Peyer's patch (tissue), 4 donors: ENCODE measurements at places on chromosomes 4 and X.

DNA sequence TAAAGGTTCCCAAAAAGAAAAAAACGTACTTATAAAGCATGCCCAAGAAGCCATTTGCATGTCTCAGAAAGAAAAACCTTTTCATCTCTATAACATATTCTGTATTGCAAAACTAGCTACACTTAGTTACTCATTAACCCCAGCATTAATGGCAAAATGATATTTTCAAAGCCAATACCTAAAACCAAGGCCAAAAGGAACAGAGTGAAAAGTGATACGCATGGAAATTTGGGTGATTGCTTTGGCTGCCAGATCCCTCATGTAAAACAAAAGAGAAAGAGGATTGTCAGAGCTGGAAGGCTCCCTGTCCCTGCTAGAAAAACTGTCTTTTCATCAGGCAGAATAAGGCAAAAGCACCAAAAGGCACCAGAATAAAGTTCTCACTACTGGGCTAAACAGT lies 46.8 kb upstream of the RADX start:
- DNase-seq, result no peak

DNA sequence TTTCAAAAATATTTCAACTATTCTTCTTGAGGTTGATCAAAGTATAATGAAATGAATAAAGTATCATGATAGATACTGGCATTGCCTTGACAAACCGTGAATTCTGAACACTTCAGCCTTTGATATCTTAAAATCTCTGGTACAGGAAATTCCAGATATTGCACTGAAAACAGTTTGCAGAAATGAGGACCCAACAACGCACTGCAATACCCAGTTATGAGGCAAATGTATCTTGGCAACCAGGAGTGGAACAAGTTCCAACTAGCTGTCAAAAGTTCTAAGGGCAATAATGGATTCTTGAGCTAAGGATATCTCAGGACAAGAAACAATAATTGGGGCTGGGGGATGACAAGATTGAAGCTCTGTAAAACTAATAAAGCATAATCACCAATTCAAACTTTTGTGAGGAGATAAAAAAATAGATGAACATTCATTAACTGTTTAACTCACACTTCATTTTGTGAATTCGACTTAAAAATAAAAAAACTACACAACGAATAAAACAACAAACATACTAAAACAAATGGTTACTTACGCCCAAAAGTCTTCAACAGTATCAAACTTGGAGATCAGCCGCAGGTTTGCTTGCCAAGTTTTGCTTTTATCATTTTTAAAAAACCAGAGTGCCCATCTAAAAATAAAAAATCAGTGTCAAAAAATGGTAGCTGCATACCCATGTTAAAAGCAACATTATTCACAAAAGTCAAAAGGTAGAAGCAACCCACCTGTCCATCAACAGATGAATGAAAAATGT lies 38.1 kb downstream of the EIF4E start:
- no peak for DNase-seq

DNA sequence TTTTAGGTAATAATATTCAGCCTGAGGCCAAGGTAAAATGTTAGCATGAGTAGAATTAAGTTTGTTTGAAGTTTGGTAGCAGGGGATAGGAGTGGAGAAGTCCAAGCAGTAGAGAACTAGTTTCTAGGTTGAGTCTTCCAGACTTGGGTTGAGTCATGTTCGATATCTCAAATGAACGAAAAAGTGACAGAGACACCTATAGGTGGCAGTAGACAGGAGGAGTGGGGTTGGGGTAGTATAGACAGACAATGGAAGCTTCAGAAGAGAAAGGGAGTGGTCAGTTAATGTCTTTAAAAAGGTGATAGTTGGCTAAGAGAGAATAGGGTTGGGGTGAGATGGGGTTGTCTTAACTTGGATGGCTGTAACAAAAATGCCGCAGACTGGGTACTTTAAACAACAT lies 58.7 kb upstream of the EMCN start:
- DNase-seq, result no peak

DNA sequence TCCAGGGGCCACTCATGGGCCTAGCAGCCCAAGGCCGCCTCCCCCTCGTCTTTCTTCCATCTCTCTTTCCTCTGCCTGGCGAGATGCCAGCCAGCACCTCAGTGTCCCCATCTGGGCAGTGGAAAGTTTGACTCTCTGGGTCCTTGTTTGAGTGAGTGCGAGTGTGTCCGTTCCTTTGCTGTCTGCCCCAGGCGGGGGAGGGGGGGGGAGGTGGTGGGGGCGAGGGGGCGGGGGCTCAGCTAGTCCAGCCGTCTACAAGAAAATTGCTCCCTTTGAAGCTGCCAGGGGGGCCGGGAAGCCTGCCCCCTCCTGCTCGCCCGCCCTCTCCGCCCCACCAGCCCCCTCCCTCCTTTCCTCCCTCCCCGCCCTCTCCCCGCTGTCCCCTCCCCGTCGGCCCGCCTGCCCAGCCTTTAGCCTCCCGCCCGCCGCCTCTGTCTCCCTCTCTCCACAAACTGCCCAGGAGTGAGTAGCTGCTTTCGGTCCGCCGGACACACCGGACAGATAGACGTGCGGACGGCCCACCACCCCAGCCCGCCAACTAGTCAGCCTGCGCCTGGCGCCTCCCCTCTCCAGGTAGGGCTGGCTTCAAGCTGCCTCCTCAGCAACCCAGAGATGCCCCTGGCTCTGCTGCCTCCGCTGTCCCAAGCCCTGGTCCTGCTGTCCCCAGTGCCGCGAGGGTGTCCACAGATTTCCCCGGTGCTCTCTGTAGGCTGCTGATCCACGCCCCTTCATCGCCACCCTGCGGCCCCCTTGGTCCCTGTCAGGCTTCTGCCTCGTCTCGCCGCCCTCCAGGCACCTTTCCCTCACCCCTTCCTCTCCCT lies at the start of gene BGN:
TSS of gene BGN (plus strand) at position 440 of the 821 bp plus-strand sequence. CDS start 9,652 bp downstream, outside the sequence.
- no peak for DNase-seq
